ENCODE measurements at places on chromosomes 6 and 20.

GRCh38 chr6:26392932-26393636 lies 9.0 kb upstream of the BTN3A1 start:
- no peak for DNase-seq

DNA sequence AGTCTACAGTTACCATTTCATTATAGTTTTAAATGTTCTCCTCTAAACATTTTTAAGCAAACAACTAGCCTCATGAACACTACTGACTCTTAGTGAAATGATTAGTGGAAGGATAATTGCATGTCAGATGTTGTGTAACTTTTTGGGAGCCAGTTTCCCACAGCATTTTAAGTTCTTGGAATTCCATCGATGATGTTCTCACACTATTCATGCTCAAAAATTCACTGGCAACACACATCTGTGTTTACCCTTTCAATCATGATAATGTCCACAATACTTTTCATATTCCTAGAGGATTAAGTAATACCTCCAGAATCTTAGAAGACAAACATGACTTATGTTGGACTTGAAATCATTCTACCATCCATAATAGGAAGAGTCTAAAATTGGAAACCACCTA lies 678.1 kb upstream of the ID4 start:
- DNase-seq: no peak

- DNase-seq: no peak
Measured at GRCh38 chr6:106450653-106451052, 90.1 kb downstream of the CRYBG1 start.

DNA sequence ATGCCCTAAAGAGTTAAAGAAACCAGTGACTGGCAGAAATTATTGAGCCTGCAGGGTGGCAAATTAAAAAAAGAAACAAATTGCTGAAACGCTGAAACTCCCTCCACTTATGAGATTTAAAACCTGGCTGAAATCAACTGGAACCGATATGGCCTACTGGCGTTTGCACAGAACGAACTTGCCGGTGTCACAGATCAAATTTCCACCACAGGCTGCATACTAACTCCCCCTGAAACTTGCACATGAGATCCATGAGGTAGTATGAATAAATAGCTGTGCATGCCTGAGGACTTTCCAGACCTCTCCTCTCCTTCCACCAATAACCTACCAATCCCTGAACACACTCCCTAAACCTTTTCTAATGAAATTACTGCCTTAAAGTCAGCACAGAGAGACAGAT lies 150.4 kb downstream of the RNGTT start:
- no peak for DNase-seq

DNA sequence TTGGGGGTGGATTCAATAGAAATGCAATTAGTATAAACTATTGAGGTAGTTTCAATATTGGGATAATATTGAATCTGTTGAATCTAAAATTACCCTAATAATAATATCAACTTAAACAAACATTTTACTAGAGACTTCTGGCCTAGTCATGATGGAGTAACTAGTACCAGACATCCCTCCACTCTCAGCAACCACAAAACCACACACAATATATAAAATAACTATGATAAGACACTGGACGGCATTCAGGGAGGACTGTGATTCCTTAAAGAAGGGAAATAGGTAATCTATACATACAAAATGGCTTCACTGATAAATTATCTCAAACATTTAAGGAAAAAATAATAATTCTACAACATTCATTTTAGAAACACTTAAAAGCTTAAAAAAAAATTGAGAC lies 38.9 kb upstream of the TMEM14A start:
- DNase-seq: no peak

GRCh38 chr6:84560436-84561390 lies 203.7 kb downstream of the TBX18 start:
- no peak for DNase-seq

DNA sequence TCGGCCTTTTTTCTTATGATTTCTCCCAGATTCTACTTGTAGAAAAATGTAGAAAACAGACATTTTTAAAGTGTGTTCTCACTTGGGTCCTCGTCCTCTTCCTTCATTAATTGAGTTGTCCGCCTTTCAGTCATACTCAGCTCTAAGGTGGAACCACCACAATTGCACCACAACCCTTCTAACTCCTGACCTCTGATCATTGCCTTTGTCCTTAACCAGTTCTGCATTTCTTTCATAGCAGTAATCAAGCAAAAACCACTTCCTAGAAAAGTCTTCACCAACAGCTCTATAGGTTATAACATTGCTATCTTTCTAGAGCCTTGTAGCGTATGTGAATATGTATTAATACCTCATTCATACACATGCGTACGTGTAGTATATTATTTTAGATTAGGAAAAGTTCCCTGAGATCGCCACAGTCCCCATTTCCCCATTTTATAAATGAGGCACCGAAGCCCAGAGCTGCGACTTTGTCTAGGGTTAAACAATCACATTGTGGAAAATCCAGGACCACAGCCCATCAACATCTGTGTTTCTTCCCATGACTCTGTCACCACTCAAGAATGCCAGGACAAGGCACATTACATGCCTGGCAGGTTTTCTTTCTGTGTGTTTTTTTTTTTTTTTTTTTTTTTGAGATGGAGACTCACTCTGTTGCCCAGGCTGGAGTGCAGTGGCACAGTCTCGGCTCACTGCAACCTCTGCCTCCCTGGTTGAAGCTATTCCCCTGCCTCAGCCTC lies 175.5 kb downstream of the BTBD3 start:
- no peak for DNase-seq

DNA sequence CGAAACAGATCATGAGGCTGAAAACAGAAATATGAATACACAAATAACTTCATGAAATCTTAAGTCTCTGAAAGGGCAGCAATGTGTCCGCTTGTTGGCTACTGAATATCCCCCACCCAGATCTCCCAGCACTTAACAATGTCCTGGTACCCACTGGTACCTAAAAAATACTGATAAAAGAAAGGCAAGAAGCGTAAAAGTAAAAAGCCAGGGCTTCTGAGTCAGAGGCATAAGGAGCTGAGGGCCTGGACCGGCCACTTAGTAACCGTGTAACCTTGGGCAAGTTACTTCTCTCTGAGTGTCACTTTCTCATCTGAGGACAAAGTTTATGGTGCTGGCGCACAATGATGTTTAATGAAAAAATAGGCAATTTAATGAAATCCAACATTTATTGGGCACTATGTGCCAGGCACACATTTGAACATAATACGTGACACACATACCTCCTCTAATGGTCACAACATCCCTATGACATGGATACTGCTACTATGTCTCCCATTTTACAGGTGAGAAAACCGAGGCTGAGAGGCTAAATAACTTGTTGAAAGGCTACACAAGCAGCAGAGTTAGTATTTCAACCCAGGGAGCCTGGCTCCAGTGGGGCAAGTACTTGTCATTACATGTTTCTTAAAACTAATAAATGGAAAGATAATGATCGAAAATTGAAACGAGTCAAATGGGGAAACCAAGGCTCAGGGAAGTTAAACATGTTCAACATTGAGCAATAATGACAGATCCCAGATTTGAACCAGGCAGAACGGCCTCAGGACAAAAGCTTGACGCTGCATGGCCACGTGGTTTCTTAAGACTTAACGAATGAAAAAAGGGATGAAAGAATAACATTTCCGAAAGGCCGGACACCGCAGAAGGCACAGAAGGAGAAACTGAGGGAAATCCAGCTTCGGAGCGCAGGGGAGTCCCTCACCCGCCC lies 828 bp downstream of the TP53RK start:
- no peak for DNase-seq

DNA sequence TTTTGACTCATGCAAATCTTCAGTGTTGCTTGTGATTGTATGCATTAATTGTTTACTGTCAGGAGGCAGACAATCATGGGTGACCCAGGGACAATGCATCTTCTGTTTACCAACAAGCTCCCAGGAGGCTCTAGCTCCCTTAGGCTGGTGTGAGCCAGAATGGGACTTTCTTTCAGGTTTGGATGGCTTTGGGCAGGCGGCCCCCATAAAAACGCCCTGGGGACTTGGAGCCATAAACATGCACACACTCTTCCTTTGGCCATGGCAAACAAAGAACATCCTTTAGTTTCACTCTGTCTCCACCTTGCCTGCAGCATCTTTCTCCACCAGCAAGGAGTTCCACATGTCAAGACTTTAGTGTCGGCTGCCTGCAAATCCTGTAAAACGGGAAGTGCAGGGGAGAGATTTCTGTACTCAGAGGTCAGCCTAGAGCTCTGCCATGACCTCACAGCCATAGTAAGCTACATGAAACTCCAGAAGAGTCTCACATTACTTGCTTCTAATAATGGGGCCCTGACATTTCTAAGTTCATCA lies 127.6 kb downstream of the MAP3K7 start:
- no peak for DNase-seq

- no peak for DNase-seq
Measured at GRCh38 chr20:43477619-43478018, 19.9 kb downstream of the SRSF6 start.

GRCh38 chr6:11246722-11247121 lies 14.3 kb upstream of the NEDD9 start:
- DNase-seq: no peak

GRCh38 chr20:24469894-24470745 lies 691 bp downstream of the SYNDIG1 start:
- DNase-seq: no peak

- no peak for DNase-seq
Measured at GRCh38 chr6:158789115-158789917, 29.9 kb downstream of the EZR start.

- DNase-seq: peak; percentile 29
Measured at GRCh38 chr6:10478187-10479040, 42.7 kb upstream of the GCNT2 start.

GRCh38 chr6:157845493-157846259 lies 22.6 kb downstream of the SNX9 start:
- DNase-seq: no peak

- DNase-seq: no peak
Measured at GRCh38 chr6:8628736-8629135, 193.4 kb upstream of the SLC35B3 start.

GRCh38 chr6:148523048-148523447 lies 180.4 kb downstream of the SASH1 start:
- no peak for DNase-seq

DNA sequence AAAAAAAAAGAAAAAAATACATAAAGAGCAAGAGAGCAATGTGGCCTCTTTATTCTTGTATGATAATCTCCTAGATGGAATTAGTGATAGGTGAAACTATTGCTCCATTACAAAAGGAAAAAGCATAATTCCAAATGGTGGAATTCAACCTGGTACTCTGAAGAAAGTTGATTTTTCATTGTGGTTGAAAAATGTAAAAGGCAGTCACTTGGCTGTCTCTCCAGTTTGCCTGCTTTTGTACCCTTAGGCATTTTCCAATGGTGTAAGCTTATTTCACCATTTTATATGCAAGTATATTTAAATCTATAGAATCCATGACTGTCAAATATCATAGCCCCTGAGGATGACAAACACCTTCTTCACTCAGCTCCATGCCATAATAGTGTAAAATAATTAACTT lies 38.8 kb upstream of the PKHD1 start:
- DNase-seq: no peak

GRCh38 chr6:20837189-20837588 lies 302.9 kb downstream of the CDKAL1 start:
- DNase-seq: no peak
